ENCODE measurements at places on chromosomes 7 and 10. TPM values are rescaled to one million over a fixed set of nuclear protein-coding genes. Genes with fewer than 3 reads are reported as not detected.

GIMAP6 gene
- total RNA-seq: 16.3 TPM

GRCh38 chr7:135666846-135667245 lies 4.5 kb downstream of the STMP1 start:
- H3K36me3 ChIP-seq: no peaks in the 10 kb centered on the region
- no peak overlapping the region for H3K4me3 ChIP-seq
- no peak for DNase-seq
- H3K27me3 ChIP-seq: no peaks in the 10 kb centered on the region
- H3K4me1 ChIP-seq: peaks cover 25% of the 10 kb centered on the region
- no peak overlapping the region for H3K27ac ChIP-seq

GRCh38 chr7:155781433-155781832 lies 30.8 kb downstream of the SHH start:
- no peaks in the 10 kb centered on the region for H3K27me3 ChIP-seq
- no peak for DNase-seq
- H3K4me1 ChIP-seq: no peaks in the 10 kb centered on the region
- no peak overlapping the region for H3K4me3 ChIP-seq
- H3K27ac ChIP-seq: no peak overlapping the region

DNA sequence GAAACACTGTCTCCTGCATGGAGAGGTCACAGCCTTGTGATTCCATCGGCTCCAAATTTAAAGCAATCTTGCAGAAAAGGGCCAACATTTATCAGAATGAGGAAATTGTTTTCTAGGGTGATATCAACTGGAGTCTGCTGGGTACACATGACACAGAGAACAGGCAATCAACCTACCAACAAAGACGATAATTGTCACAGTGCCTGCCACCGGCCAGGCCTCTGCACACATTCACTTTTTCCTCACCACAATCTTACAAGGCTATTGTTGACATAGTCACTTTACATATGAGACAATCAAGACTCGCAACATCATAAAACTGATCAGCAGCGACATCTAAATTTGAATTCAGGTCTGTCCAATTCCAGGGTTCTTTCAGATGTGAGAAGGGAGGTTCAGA lies 189.4 kb downstream of the KCNMA1 start:
- H3K27ac ChIP-seq: no peak overlapping the region
- no peaks in the 10 kb centered on the region for H3K4me1 ChIP-seq
- DNase-seq: no peak
- H3K36me3 ChIP-seq: no peaks in the 10 kb centered on the region
- H3K4me3 ChIP-seq: no peak overlapping the region

GRCh38 chr7:132029369-132030085 lies 473.1 kb upstream of the PODXL start:
- no peaks in the 10 kb centered on the region for H3K36me3 ChIP-seq
- H3K4me1 ChIP-seq: peaks cover 6% of the 10 kb centered on the region
- no peak overlapping the region for H3K4me3 ChIP-seq
- H3K27me3 ChIP-seq: no peaks in the 10 kb centered on the region
- DNase-seq: no peak

GRCh38 chr10:69742928-69743602 lies 58.6 kb upstream of the COL13A1 start:
- no peaks in the 10 kb centered on the region for H3K36me3 ChIP-seq
- peaks cover 17% of the 10 kb centered on the region for H3K27me3 ChIP-seq
- no peak overlapping the region for H3K4me3 ChIP-seq

- no peaks in the 10 kb centered on the region for H3K36me3 ChIP-seq
- H3K4me1 ChIP-seq: no peaks in the 10 kb centered on the region
- H3K27me3 ChIP-seq: no peaks in the 10 kb centered on the region
- no peak overlapping the region for H3K27ac ChIP-seq
- no peak for DNase-seq
Observed at GRCh38 chr7:14666304-14666703, 236.2 kb downstream of the DGKB start.
